Activated CD4-positive, CD25-positive, alpha-beta regulatory T cell treated with anti-CD3 and anti-CD28 coated beads, Interleukin-2, amount 50 U/mL, for 24 hours (primary cell): ENCODE measurements at places on chromosomes 16 and 17.

DNA sequence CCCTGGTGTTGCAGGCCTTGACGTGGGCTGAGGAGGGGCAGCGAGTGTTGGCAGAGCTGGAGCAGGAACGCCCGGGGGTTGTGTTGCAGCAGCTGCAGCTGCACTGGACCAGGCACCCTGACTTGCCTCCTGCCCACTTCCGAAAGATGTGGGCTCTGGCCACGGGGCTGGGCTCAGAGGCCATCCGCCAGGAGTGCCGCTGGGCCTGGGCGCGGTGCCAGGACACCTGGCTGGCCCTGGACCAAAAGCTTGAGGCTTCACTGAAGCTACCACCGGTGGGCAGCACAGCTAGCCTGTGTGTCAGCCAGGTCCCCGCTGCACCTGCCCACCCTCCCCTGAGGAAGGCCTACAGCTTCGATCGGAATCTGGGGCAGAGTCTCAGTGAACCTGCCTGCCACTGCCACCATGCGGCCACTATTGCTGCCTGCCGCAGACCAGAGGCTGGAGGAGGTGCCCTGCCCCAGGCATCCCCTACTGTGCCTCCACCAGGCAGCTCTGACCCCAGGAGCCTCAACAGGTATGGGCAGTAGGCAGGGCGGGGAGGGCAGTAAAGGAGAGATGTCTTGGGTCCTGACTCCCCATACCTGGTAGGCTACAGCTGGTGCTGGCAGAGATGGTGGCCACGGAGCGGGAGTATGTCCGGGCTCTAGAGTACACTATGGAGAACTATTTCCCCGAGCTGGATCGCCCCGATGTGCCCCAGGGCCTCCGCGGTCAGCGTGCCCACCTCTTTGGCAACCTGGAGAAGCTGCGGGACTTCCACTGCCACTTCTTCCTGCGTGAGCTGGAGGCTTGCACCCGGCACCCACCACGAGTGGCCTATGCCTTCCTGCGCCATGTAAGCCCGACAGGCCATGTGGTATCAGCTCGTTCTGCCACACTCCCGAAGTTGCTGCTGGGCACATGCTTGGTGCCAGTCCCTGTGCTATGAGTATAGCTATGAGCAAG lies 5.6 kb downstream of the PLEKHG4 start:
- peak; percentile 31 for ATAC-seq

DNA sequence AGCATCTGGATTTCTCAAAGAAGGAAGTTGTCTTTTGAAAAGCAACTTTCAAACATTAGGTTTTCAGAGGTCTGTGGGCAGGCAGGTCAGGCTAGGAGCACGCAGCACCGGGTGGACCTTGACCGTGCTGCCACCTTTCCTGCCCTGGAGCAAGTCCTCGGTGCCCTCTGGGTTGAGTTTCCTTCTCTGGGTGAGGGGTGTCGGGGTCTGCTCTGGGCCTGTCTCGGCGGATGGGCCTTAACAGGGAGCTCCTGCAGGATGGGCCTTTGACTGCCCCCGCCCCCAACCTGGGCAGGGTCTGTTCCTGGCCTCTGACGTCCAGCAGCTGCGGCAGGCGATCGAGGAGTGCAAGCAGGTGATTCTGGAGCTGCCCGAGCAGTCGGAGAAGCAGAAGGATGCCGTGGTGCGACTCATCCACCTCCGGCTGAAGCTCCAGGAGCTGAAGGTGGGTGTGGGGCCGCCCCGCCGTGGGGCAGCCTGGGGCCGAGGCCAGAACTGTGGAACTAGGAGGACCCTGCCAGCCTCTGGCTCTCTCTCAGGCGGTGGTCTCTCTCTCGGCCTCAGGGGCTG lies 8.7 kb downstream of the DEF8 start:
- no peak for ATAC-seq

DNA sequence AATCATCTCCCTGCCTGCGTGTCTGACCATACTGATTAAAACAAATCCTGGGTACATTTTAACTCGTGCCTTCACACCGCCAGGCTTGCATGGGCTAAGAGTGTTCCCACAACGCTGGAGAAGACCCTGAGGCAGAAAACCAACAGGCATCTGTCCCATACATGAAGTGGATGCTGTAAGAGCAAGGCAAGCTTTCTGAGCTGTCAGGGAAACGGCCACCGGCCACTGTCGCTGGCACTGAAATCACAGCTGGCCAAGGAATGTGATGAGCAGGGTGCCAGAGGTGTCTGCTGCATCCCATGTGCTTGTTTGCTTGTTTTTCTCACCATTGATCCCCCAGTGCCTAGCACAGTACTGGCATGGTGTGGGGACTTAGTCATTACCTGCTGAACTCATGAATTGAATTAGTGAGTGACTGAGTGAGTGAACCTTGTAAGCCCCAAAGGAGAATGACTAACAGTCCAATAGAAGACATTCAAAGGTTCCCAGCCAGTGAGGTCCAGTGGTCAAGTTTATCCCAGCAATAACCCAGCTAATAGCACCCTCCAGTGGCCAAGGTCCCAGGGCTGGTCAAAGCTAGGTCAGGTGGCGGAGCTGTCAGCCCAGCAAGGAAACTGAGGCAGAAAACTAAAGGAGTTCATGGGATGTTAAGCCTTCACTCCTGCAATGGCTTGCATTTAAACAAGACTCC lies 92.7 kb upstream of the CDH5 start:
- no peak for ATAC-seq

DNA sequence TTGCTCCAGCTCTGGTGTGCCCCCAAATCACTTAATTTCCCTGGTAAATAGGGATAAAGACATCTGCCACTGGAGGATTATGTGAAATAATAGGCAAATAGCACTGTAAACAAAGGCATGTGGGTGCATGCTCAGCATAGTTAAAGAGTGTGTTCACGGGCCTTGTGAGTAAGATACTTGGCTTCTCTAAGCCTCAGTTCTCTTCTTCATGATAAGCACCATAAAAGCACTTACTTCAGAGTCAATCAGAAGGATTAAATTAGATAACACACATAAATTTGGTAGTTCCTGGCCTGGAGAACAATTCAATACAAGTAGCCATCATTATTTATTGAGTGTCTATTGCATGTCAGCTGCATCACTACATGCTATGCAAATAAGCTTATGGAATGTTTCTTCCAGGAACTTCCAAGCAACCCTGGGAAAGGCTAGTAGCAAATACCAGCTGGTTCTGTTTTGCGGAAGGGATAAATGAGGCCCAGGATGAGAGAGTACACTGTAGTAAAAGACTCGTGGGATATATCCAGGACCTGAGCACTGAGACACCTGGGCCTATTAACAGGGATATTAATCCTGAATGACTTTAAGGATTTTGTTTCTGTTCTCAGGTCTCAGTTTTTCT lies 14.5 kb downstream of the CCL11 start:
- ATAC-seq: no peak

GRCh38 chr17:1764284-1764683 lies 2.4 kb downstream of the SERPINF1 start:
- peak; percentile 65 for ATAC-seq

- ATAC-seq: no peak
Measured at GRCh38 chr17:60321336-60322055, 70.4 kb downstream of the USP32 start.

DNA sequence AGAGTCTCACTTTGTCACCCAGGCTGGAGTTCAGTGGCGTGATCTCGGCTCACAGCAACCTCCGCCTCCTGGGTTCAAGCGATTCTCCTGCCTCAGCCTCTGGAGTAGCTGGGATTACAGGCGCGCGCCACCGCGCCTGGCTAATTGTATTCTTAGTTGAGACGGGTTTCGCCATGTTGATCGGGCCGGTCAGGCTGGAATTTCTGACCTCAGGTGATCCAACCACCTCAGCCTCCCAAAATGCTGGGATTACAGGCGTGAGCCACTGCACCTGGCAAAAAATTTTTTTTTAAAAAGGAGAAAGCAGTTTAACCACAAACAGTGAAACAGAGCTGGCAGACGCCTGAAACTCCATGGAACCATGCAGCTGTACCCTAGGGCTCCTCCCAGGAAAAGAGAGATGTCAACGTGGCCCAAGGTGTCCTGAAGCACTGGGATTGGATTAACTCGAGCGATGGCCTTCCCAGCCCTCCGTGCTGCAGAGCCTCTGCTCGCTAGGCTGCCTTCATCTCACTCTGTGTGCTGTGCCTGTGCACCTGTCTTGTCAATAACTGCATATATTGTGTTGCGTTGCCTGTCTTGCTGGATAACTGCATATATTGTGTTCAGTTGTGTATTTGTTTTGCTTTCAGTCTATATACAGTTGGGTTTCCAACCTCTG lies 29.6 kb upstream of the FOXK2 start:
- ATAC-seq: no peak
